NCI-H446 treated with DMSO at 0.1 percent for 48 hours (cell line): ENCODE measurements at places on chromosomes 1 and 21.

DNA sequence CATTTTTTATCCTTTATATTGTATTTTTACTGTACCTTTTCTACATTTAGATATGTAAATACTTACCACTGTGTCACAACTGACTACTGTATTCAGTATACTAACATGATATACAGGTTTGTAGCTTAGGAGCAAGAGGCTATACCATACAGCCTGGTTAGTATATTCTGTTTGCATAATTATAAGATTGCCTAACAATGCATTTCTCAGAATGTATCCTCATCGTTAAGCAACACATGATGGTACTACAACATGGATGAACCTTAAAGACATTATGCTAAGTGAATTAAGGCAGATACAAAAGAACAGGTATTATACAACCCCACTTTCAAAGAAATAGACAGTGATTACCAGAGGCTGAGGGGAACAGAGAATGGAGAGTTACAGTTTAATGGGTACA, 62.7 kb downstream of the RUSC1 start:
- no peak for DNase-seq

GRCh38 chr1:178945763-178946266, 74.9 kb upstream of the ANGPTL1 start:
- DNase-seq = no peak

DNA sequence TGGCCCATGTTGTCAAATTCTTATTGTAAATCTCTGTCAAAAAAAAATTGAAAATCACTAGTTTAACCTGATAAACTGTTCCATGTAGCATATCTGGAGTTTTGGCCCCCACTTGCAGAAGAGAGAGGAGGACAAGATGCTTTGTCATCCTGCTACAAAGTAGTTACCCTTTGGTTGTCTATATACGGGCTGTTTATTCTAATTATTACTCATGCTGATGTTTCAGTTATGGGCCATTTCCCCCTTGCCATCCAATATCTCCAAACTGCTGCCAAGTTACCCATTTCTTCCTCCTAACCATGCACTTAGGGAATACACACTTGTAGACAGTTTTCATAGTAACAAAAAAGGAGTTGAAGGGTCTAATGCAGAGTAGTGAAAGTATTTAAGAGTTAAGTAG, 22.6 kb downstream of the STX12 start:
- DNase-seq = no peak

DNA sequence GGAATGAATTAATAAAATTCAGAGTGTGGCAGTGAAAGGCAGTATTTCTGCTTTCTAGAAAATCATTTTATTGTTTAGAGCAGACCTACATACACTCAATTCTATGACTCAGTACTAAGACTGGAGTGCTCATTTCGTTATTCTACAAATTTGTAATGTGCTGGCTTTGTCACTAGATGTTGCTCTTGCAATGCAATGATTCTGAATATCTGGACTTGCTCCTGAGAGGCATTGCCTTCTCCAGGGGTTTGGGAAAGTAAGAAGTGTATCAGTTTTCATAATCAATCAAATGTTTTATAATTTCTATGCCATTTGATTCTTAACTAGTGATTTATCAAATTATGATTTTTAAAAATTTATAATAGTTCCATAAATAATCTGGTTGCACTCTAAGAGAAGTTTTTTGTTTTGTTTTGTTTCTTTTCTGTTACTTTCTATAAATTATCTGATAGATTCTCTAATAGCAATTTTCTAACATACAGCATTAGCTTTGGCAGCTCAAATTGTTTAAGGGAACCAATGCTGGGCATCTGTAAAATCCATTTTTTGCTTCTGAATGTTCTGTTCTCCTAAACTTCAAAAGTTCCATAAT, 280.5 kb upstream of the SGIP1 start:
- DNase-seq = peak; percentile 32

GRCh38 chr1:200862713-200863415, 9.9 kb upstream of the GPR25 start:
- DNase-seq = no peak
